Urothelium cell line (cell line): ENCODE measurements at places on chromosomes 7 and 10.

DNA sequence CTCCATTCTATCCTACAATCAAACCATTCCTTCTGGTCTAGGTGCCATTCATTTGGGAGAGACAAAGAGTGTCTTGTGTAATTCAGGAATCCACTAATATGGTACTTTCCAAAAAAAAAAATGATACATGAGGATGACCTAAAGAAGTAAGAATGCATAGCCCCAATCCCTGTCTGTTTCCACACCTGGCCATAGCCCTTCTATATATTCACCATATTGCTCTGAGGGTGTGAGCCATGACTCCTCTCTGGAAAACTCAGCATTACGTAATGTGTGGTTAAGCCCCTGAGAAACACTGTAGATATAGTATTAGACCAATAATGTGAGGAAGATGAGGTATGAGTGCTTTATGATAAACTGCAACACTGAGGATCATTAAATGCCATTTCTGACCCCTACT lies 592.7 kb downstream of the INHBA start:
- peak; percentile 54 for DNase-seq

DNA sequence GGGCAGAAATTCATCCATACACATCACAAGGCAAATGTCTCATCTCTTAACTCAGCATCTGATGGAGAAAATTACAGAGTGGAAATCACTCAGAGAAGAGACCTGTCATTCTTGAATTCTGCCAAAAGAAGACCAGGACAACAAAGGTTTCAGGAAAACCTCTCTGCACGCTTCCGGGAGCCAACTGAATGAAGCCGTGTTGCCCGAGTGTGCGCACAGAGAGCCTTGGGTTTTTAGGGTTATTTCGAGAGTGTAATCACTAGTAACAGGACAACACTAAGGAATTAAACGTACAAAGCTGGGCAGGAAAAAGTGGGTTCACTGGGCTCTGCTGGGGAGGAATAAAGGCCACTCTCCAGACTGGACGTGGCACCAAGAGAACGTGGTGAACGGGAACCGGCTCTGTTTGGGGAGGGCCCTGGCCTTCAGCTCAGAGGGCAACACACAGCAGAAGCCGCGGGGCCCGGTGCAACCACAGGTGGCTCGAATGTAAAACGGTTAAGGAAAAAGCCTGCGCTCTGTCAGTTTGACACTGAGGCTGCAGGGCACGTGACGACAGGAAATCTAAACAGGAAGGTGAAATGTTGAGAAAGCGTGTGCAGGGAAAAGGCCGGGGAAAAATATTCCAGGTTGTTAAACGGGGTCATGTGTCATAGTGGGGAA lies 331.5 kb downstream of the DNAJB6 start:
- DNase-seq: no peak

DNA sequence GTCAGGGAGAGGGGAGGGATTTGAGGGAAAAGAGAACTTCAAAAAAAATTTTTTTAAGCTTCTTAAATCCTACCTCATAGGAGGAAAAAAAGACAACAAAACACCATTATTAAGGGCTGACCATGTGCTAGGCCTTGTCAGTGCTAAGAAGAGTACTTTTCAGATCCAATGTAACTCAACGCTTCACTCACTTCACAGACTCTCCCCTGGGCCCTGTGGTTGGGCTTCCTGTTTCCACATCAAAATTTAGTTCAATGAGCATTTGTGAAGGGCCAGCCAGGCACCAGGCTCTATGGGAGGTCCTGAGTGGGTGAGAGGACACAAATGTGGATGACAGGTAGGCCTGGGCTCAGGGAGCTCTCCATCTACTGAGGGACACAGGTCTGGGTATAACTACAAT lies 249.8 kb downstream of the PTEN start:
- no peak for DNase-seq

DNA sequence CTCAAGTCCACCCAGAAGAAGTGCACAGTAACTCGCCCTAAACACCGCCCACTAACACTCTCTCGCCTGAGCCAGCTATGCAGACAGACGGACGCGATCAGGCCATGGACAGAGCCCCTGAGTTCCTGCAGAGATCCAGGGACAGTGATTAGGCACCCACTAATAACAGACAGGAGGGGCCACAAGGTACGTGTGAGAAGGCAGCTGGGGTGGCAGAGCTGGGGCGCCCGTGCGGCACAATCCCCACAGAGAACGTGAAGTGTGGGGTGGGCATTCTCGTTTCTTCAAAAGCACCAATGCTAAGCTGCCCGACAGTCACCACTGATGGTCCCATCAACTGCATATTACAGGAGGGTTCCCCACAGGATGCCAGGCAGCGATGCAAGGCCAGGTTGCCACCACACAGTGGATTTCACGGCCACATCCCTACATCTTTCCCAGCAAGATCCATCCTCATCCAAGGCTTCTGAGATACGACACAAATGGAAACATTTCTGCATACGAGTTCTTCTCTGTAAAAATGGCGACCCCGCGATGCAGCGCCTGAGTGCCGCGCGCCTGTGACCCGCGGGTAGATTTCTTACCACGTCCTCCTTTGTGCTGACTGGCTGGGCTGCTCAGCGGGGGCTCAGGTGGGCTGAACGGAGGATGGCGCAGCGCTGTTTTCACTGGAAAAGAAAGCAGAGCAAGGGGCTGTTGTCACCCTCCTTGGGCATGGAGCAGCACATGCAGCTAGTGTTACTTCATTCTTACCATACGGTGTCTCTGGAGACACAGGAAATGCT lies 237.5 kb downstream of the TNS3 start:
- DNase-seq: no peak
